SJCRH30 (cell line): ENCODE measurements at places on chromosomes 7 and 10. TPM values are rescaled to one million over a fixed set of nuclear protein-coding genes. Genes with fewer than 3 reads are reported as not detected.

Gene PAPOLB
- not detected in 2 replicates for total RNA-seq

Gene CNTNAP2
- total RNA-seq: 0.05 TPM in 1 of 2 replicates, not detected in the other

Gene AFAP1L2
- 1.8 and 2.2 TPM in 2 replicates for total RNA-seq

GRCh38 chr7:2802504-2803341 lies 41.4 kb downstream of the GNA12 start:
- H3K36me3 ChIP-seq: no peaks in the 10 kb centered on the region
- no peak overlapping the region for H3K27ac ChIP-seq
- peaks cover 13% of the 10 kb centered on the region for H3K4me1 ChIP-seq
- no peaks in the 10 kb centered on the region for H3K27me3 ChIP-seq
- no peak overlapping the region for H3K4me3 ChIP-seq

Gene PNLIP
- not detected in 2 replicates for total RNA-seq

DNA sequence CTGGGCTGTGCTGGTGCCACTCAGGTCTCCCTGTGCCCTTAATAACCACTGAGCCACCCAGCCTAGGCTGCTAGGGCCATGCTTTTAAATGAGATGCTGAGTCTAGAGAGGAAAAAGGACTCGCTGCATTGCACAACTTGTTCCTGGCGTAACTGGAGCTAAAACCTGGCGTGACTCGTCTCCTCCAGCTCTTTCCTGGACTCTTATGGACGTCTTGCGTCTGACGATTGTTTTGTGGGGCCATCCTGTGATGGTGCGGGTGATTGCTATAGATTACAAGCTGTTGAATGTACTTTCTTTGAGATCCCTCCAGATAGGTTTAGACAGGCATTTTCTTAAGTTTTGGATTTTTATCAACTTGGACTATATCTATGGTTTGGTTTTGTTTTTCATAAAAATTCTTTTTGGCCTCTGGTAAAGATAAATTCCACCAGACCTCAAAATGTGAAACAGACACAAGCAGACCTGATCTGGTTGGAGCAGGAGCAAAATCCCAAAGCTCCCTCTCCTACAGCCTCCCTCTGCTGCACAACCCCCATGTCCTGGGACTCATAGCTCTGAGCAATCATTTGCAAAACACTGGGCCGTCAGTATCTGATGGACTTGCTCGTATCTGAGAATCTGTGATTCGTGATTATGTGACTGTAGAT lies 230.3 kb downstream of the ARHGAP12 start:
- peak overlapping the region; percentile 91 for H3K27ac ChIP-seq
- H3K27me3 ChIP-seq: no peaks in the 10 kb centered on the region
- no peak for DNase-seq
- peaks cover 36% of the 10 kb centered on the region for H3K4me1 ChIP-seq
- peak overlapping the region; percentile 52 for H3K4me3 ChIP-seq

GRCh38 chr7:52799817-52800216 lies 235.6 kb upstream of the POM121L12 start:
- peaks cover 3% of the 10 kb centered on the region; the same call in 1 of the 2 replicates for H3K27me3 ChIP-seq
- H3K4me1 ChIP-seq: no peaks in the 10 kb centered on the region
- DNase-seq: no peak
- H3K36me3 ChIP-seq: no peaks in the 10 kb centered on the region
- H3K27ac ChIP-seq: no peak overlapping the region
- H3K4me3 ChIP-seq: no peak overlapping the region

Gene ZNF804B
- 0.04 and 0.05 TPM in 2 replicates for total RNA-seq

DNA sequence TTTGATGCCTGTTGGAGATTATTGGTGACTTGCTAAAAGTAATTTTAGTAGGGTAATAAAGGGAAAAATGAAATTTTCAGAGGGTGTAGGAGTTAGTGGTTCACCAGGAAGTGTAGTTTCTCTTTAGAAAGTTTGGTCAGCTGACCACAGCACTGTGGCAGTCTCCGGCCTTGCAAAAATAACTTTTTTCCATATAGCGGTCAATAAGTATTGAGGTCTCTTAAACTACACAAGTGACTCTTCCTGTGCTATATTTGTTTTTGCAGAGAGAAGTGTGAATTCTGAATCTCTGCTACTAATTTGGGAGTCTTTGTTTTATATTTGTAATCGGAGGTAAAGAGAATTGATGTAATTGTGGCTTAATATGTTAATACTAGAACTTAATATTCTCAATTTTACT lies 24.3 kb downstream of the PTPN12 start:
- H3K27ac ChIP-seq: no peak overlapping the region
- no peak for DNase-seq
- H3K4me1 ChIP-seq: no peaks in the 10 kb centered on the region
- no peaks in the 10 kb centered on the region for H3K27me3 ChIP-seq
- no peak overlapping the region for H3K4me3 ChIP-seq

Gene ZCCHC24
- 53.1 and 53.7 TPM in 2 replicates for total RNA-seq

Gene LBX1
- 13.5 and 13.7 TPM in 2 replicates for total RNA-seq

DNA sequence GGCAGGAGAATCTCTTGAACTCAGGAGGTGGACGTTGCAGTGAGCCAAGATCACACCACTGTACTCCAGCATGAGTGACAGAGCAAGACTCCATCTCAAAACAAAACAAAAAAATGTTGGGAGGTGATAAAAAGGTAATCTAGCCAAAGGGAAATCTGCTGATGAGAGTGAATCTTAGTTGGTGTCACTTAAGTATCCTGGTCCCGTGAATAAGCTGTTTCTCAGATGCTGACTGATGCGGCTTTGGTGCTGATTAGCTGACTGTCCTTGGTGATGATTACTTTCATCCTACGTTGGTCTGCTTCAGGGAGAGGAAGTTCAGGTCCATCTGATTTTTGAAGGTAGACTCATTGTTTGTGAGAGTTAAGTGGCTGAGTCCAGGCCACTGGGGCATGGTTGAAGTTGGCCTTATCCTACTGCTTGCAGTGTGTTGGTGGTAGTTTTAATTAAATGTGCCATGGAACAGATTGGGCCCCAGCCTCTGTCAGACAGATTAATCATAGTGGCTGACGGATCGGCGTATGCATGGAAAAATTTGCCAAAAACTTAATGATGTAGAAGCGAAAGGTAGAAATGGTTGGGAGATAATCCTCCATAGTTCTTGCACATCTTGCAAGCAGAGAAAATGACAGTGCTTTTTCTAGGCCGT lies 17.4 kb upstream of the TMEM236 start:
- no peak for DNase-seq
- H3K27me3 ChIP-seq: no peaks in the 10 kb centered on the region
- no peaks in the 10 kb centered on the region for H3K36me3 ChIP-seq
- no peak overlapping the region for H3K4me3 ChIP-seq
- no peak overlapping the region for H3K27ac ChIP-seq
- H3K4me1 ChIP-seq: no peaks in the 10 kb centered on the region

Gene ALOX5
- total RNA-seq: not detected in 2 replicates

DNA sequence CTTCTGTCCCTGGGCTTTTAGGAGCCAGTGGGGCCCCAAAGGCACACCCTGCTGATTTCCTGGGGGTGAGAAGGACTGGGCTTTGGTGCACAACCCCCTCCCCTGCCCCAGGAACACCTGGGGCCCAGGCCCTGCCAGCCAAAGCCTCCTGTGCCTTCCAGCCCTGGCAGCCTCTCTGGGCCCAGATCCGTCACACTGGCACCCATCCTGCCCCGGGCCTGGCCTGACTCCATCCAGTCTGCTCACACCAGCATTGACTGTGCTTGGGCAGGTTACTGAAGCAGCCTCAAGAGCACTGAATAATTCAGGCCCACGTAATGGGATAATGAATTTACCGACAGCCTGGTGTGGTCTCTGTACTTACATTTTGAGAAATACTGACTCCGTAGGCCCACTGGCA lies 12.0 kb upstream of the COMTD1 start:
- no peak overlapping the region for H3K27ac ChIP-seq
- H3K4me3 ChIP-seq: no peak overlapping the region
- no peaks in the 10 kb centered on the region for H3K27me3 ChIP-seq

Gene CALCR
- 1.3 and 1.9 TPM in 2 replicates for total RNA-seq

Gene HHEX
- total RNA-seq: 2.9 and 4.2 TPM in 2 replicates

- DNase-seq: peak; percentile 29
- no peaks in the 10 kb centered on the region for H3K27me3 ChIP-seq
- H3K4me1 ChIP-seq: peaks cover 15% of the 10 kb centered on the region
- peak overlapping the region; percentile 47; the same call in 1 of the 2 replicates for H3K27ac ChIP-seq
Observed at GRCh38 chr7:108367946-108368345, 88.3 kb downstream of the NRCAM start.

- no peak overlapping the region for H3K4me3 ChIP-seq
- H3K27ac ChIP-seq: no peak overlapping the region
- H3K4me1 ChIP-seq: no peaks in the 10 kb centered on the region
- no peak for DNase-seq
- no peaks in the 10 kb centered on the region for H3K36me3 ChIP-seq
Observed at GRCh38 chr7:35725280-35725680, 30.3 kb upstream of the HERPUD2 start.

Gene OAT
- total RNA-seq: 99.3 and 99.4 TPM in 2 replicates

Gene CUZD1
- 1.9 and 3.3 TPM in 2 replicates for total RNA-seq

DNA sequence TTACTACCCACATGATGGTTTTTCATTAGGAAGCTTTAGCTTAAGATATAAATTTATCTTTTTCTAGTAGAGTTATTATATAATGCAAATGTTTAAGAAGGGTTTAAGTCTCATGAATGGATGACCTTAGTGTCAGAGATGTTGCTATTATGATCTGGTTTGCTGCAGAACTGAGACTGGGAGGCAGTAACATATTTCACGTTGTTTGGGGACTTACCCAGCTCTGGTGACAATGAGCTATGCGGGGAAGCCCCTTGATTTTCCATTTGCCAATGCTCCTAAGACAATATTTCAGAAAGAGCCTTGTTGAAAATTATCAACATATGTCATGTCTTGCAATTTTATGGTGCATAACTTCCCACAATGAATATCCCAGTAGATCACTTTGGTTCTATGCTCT lies 754.6 kb downstream of the REEP3 start:
- H3K27me3 ChIP-seq: no peaks in the 10 kb centered on the region
- no peak overlapping the region for H3K4me3 ChIP-seq
- H3K4me1 ChIP-seq: no peaks in the 10 kb centered on the region
- no peak overlapping the region for H3K27ac ChIP-seq
- no peaks in the 10 kb centered on the region for H3K36me3 ChIP-seq
- DNase-seq: no peak

Gene GJD4
- total RNA-seq: 1.2 and 1.9 TPM in 2 replicates
